NCI-H1417 treated with DMSO at 0.1 percent for 48 hours (cell line): ENCODE measurements at places on chromosomes 1 and 21.

DNA sequence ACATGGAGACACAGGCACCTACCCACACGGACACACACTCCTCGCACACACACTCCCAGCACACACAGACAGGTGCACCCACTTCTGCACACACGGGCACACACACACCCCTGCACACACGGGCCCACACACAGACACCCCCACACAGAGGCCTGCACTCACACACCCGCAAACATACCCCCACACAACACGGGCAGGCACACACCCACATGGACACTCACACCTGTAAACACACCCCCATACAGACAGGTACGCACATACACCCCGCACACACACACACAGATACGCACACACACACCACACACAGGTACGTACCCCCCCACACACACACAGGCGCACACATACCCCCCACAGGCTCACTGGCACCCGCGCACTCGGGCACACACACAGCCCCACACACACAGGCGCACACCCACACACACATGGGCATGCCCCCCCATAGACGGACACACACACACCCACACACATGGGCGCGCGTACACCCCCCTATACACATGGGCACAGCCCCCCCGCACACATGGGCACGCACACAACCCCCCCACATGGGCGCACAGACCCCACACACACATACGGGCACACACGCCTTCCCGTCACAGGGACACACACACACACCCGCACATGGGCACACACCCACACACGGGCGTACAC, 6.1 kb downstream of the ATAD3A start:
- no peak for DNase-seq

DNA sequence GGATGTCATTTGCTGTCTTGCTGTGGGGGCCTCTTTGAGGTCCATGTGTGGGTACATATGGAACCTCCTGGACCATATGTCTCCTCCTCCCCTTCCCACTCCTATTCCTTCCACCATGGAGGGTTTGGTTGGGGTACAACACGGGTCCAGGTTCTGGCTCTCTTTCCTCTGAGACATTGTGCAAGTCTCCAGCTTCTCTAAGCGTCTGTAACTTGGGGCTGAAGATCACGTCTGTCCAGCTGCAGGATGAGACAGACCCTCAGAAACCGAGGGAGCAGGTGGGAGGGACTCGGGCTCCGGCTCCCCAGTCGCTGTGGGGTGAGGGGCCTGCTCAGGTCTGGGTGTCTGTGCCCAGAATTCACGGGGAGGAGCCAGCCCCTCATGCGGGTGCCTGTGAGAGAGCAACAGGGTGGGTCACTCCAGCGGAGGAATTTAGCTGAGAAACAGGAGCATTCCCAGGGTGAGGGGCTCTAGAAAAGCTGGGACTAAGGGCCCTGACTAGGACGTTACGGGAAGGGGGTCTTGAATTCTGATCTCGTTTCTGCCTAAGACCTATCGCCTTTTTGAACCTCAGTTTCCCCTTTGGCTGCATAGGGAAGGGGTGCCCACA, 42.0 kb upstream of the DMBX1 start:
- no peak for DNase-seq

DNA sequence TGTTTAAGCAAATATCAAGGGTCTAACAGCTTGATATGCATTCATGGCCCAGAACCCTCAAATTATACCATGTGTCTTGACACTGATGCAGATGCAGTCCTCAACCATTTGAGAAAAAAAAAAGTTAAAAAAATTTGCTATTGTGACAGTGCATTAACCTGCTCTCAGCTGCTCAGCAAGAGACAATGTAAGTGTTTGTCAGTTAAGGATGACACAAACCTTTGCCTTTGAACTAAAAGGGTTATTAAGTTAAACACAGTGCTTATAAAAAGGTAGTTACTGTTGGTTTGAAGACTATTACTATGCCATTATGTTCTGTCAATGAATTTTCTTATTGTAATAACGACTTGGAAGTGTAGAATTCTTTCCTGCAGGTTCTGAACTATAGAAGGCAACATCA, 655.6 kb upstream of the NEGR1 start:
- DNase-seq = no peak

GRCh38 chr1:184272175-184272866, 114.5 kb upstream of the C1orf21 start:
- no peak for DNase-seq

DNA sequence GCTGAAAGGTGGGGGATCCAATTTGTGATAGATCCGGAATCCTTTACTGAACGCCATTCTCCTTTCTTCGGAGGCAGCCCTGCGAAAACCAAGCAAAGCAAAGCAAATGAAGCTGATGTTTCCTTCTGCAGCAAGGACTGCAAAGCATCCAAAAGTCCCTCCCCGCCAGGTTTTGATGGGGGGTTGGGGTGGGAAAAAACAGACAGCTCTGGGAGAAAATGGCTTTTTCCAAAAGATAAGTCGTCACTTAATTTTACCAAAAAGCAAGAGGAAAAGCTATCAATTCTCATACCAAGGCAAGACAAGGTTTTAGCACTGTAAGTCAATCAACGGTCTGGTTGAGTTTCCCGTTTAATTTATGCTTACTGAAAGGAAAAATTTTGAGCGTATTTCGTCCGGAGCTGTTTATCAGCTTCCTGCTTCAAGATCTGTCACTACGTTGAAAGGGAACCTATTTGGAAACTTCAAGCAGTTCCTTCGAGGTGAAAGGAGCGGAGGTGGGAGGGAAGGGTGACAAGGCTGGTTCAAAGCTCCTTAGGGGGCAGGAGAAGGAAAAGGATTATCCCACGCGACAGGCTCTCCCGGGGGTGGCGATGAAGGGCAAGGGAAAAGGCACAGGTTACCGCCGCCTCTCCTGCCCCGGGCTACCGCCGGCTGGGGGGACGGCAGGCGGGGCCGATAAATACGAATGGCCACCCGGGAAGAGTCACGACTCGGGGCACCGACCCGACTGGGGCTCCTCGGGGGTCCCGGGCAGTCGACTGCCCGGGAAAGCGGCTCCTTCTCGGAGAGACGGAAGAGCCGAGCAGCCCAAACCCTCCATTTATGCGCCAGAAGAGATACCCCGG, 750 bp downstream of the SYNJ1 start:
- DNase-seq = no peak

- DNase-seq = no peak
These were observed 805 bp downstream of the ZNHIT6 start for GRCh38 chr1:85707267-85707989.

- no peak for DNase-seq
These were observed 196.0 kb downstream of the CRB1 start for GRCh38 chr1:197464044-197464443.

GRCh38 chr1:15459771-15460707, 3.5 kb downstream of the CELA2A start:
- DNase-seq = no peak

GRCh38 chr1:102941366-102941947, 166.9 kb downstream of the COL11A1 start:
- DNase-seq = no peak

GRCh38 chr1:14774988-14775387, 176.5 kb downstream of the KAZN start:
- no peak for DNase-seq

GRCh38 chr21:39208624-39209333, 25.5 kb upstream of the PSMG1 start:
- DNase-seq = no peak

- no peak for DNase-seq
These were observed 211.3 kb downstream of the ZNF326 start for GRCh38 chr1:90206260-90206659.

DNA sequence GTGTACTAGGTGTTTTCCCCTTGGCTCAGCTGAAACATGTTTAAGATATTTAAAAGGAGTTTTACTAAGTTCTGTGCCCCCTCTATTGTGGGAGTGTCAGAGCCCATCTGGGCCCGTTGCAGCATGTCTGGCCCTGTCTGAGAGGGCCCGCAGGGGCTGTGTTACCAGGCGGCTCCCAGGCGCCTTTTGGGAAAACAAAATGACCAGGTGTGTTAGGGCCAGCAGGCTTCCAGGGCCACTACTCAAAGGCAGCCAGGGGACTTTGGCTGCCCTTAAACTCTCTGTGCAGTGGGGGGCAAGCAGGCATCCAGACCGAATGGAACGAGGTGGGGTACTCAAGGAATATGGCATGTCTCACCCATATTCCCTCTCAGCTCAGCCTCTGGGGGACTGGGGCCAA, 111.7 kb downstream of the KCNN3 start:
- DNase-seq = no peak

- DNase-seq = no peak
These were observed 15.3 kb upstream of the TRNAU1AP start for GRCh38 chr1:28537457-28538199.

- no peak for DNase-seq
These were observed 56.3 kb upstream of the GPR153 start for GRCh38 chr1:6317098-6317760.

DNA sequence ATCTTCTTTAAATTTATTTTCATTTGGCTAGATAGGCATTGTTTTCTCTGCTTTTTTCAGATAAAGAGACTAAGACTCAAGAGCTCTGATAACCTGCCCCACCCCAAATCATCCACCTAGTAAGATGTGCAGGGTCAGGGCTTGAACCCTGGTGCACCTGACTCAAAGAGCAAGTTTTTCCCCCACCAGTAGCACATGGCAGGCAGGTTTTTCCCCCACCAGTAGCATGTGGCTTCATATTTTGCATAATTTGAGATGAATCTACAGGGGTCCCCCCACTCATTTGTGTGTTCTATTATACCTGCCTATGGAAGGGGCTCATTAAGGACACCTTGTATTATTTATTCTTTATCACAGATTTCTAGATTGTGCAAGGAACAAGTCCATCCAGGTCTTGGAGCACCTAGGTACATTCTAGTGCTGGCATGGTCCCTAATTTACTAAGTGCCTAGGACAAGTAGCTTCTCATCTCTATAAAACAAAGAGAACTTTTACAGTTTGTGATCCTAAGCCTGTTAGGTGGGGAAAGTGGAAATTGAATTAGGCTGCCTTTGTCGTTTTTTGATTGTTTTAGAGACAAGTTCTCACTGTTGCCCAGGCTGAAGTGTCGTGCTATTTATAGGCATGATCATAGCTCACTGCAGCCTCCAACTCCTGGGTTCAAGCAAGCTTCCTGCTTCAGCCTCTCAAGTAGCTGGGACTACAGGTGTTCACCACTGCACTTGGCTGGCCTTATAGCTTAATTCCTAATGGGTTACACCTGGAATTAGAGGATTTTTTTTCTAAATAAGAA, 13.2 kb upstream of the CTSE start:
- DNase-seq = no peak

DNA sequence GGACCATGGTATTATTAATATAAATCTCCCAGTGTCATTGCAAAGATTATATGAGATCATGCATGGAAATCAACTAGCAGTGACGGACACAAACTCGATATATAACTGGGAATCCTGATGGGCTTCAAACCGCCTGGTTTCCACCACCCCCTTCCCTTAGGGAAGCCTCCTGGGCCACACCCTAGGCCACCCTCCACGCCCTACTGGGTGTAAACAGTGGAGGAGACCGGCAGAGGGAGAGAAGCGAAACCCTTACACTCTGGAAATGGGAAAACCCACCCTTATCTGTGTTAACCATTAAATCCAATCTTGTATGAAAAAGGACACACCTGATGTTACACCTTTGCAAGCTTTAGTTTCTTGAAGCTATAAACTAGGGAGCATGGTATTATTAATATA, 595 bp upstream of the ZNHIT6 start:
- no peak for DNase-seq

DNA sequence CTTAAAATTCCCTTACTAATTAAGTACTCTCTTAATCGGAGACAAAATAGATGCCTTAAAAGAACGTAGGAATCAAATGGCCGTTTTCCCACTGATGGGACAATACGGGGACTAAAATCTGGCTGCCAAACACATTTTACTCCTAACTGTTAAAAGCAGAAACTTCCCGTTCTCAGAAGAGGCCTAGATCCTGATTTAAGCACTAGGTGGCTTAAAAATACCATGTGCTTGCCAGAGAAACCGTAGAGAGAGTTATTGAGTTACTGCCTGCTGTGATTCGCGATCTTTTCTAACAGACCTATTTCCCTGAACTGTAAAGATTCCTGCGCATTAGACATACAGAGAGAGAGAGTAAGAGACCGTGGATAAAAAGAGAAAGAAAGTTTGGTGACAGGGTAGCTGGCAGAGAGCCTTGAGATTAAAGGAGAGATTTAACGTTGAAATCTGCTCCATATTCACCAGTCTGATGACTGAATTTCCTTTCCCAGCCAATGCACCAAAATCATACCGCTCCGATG, 54.4 kb upstream of the STUM start:
- DNase-seq = no peak

GRCh38 chr1:109188781-109189180, 24.9 kb upstream of the SARS1 start:
- no peak for DNase-seq

- DNase-seq = no peak
These were observed 7.4 kb downstream of the WNT3A start for GRCh38 chr1:228013935-228014930.

GRCh38 chr1:92929461-92929860, 31.8 kb downstream of the DIPK1A start:
- DNase-seq = no peak

GRCh38 chr1:156448134-156448967, 52.2 kb downstream of the MEF2D start:
- DNase-seq = no peak

- no peak for DNase-seq
These were observed 289.2 kb upstream of the USP24 start for GRCh38 chr1:55504306-55504731.

- DNase-seq = no peak
These were observed 269.2 kb upstream of the NRIP1 start for GRCh38 chr21:15333951-15334350.
